Activated T-helper 2 cell treated with anti-CD3 and anti-CD28 coated beads, Interferon-gamma antibody, Interleukin-2, Interleukin-4, amounts not matched to agents 10 μg/mL and 5 μg/mL and 100 μg/mL, durations not matched to agents 14 hours and 24 hours and 36 hours (primary cell): ENCODE measurements at places on chromosomes 7 and 10. TPM values are rescaled to one million over a fixed set of nuclear protein-coding genes. Genes with fewer than 3 reads are reported as not detected.

CCL24 gene
- not detected in 2 replicates for total RNA-seq

RPEL1 gene
- total RNA-seq = not detected in 2 replicates

CRYGN gene
- not detected in 2 replicates for total RNA-seq

LRIT1 gene
- total RNA-seq = not detected in 2 replicates

GAD2 gene
- total RNA-seq = not detected in 2 replicates

- no peak overlapping the region for H3K27ac ChIP-seq
- no peak overlapping the region for H3K4me3 ChIP-seq
- H3K27me3 ChIP-seq = no peaks in the 10 kb centered on the region
- H3K4me1 ChIP-seq = no peaks in the 10 kb centered on the region
- no peak for DNase-seq
Observed at GRCh38 chr10:131424053-131424452, 112.5 kb upstream of the TCERG1L start.

DNA sequence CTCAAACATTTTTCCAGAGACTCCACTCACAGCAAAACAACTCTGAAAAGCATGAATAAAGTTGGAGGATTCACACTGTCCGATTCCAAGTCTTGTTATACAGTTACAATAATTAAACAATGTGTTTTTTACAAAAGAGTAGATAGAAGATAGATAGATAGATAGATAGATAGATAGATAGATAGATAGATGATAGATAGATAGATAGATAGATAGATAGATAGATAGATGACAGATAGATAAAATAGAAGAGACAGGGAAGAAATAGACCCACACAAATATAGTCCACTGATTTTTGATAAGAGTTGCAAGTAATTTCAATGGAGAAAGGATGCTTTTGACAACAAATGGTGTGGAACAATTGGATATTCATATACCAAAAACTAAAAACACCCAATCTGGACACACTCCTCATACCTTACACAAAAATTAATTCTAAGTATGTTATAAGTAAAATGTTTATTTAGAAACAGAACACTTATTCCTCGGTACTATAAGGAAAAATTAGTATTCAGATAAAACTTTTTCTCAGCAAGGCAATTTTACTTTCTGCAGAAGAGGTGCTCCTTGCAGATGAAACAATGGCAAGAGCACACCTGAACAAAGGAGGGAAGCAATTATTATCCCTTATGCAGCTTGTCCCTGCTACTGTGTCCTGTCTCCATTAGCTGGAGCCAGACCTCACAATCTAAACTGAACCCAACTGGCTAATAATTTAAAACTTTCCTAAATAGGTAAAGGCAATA is 5.7 kb upstream of the TAS2R39 start:
- no peak overlapping the region for H3K4me3 ChIP-seq
- H3K4me1 ChIP-seq = no peaks in the 10 kb centered on the region

DNA sequence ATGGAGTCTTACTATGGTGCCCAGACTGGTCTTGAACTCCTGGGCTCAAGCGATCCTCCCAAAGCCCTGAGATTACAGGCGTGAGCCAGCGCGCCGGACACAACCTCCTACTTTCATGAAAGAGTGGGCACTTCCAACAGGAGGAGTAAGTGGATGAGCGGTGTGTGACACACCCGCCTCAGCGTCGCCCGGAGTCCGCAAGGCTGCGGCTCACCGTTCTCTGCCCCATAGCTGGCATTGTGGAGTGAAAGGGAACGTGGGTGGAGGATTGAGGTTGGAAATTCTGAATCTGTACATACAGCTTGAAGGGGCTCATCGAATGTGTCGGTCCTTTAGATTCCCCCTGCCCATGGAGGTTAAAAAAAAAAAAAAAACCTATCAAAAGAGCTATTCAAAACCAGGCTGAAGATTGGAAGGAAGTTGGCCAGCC is 524 bp upstream of the PRXL2A start:
- H3K36me3 ChIP-seq = no peaks in the 10 kb centered on the region
- H3K4me3 ChIP-seq = peak overlapping the region; percentile 91
- peak overlapping the region; percentile 95 for H3K27ac ChIP-seq
- no peak for DNase-seq

GRCh38 chr7:116329686-116330503 is 119.6 kb downstream of the TES start:
- no peak overlapping the region for H3K4me3 ChIP-seq
- no peaks in the 10 kb centered on the region for H3K36me3 ChIP-seq
- no peak for DNase-seq
- H3K27ac ChIP-seq = no peak overlapping the region
- H3K4me1 ChIP-seq = no peaks in the 10 kb centered on the region
- peaks cover 9% of the 10 kb centered on the region for H3K27me3 ChIP-seq

DNA sequence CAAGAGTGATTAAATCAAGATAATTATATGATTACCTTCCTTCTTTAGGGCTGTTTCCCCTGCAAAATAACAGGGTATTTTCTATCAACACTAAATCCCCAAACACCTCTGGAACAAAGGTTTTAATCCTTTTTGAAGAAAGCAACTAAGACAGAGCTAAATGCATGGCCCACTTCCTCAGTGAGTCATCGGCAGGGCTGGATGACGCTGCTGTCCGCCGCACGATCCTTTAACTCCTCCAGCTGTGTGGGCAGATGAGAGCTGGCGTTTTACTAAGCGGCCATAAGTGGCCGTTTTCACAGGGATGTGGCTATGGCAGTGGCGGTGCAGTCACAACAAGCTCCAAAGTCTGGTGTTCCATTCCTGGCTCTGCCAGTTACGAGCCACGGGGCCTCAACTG is 76.0 kb upstream of the C1QL3 start:
- H3K4me3 ChIP-seq = no peak overlapping the region
- H3K27me3 ChIP-seq = no peaks in the 10 kb centered on the region
- no peak for DNase-seq
- H3K36me3 ChIP-seq = peaks cover 3% of the 10 kb centered on the region
- no peak overlapping the region for H3K27ac ChIP-seq

DNA sequence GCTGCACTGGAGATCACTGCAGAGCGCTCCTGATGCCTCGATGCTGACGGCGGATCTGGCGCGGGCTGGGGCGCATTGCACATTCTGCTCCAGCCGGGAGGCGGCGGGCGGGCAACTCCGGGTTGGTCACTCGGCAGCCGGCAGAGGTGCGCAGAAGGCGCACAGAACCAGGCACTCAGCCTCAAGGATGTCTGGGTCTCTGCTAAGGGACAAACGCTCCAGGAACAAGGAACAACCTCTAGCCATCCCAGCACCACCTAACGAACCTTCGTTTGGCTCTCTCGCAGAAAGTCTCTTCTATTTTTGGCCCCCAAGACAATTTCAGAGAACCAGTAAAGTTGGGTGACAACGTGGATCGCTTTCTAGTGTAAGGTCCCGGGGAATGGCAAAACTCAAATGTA is 254.6 kb downstream of the OTUD1 start:
- H3K4me3 ChIP-seq = no peak overlapping the region
- no peak overlapping the region for H3K27ac ChIP-seq
- no peak for DNase-seq
- H3K36me3 ChIP-seq = no peaks in the 10 kb centered on the region

DNA sequence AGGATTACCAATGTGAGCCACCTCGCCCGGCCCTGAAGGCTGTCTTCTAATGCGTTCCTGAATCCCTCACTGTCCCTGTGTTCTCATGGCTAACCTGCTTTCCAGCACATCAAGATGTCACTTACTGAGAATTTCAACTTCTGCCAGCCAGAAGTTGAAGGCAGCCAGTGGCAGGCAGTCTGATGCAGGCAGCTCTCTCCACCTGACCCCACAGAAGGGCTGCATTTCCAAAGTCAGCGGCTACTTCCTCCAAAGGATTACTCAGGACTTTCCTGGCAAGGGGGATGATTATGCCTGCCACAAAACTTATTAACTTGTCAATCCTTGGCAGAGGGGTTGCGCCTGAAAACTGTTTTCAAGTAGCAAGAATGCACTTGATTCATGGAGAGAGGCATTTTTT is 1219.4 kb downstream of the TYW1 start:
- H3K4me3 ChIP-seq = no peak overlapping the region
- no peak for DNase-seq
- no peaks in the 10 kb centered on the region for H3K27me3 ChIP-seq

- no peak overlapping the region for H3K4me3 ChIP-seq
- H3K27ac ChIP-seq = no peak overlapping the region
- no peaks in the 10 kb centered on the region for H3K4me1 ChIP-seq
Observed at GRCh38 chr10:29204070-29204800, 84.6 kb upstream of the LYZL1 start.

- H3K27ac ChIP-seq = no peak overlapping the region
- peaks cover 10% of the 10 kb centered on the region for H3K36me3 ChIP-seq
- H3K4me3 ChIP-seq = no peak overlapping the region
- H3K4me1 ChIP-seq = peaks cover 53% of the 10 kb centered on the region
- DNase-seq = no peak
Observed at GRCh38 chr10:110216942-110217661, 9.7 kb downstream of the MXI1 start.

DNA sequence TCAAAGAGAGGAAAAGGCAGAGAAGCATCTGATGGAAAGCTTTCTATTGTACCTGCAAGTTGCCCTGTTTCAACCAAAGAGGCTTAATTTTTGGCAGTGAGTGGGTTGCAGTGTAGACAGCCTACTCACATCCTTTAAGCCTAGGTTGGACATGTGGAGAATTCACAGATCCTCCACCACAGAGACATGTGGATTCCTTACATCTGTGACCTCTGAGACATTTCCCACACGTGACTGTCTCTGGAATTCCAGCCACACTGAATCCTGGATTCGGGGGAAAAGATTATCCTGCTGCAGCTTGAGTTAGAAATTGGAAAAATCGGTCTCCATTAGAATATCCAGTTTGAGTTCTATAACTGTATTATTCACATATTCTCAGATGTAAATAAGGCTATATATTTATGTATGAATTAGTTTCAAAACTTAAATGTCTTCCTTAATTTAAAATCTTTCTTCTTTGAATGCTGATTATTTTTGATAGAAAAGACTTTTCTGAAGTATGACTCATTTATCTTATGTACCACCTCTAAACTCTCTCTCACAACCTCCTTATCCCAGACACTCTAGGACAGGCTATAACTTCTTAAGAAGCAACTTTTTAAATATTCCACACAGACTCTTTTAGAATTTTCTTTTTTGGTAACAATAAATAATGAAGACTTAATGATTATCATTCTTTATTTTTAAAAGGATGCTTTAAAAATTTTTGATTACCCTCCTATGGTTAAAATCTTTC is 123.3 kb downstream of the TWIST1 start:
- H3K27me3 ChIP-seq = no peaks in the 10 kb centered on the region
- DNase-seq = no peak
- H3K4me1 ChIP-seq = no peaks in the 10 kb centered on the region
- no peaks in the 10 kb centered on the region for H3K36me3 ChIP-seq

DNA sequence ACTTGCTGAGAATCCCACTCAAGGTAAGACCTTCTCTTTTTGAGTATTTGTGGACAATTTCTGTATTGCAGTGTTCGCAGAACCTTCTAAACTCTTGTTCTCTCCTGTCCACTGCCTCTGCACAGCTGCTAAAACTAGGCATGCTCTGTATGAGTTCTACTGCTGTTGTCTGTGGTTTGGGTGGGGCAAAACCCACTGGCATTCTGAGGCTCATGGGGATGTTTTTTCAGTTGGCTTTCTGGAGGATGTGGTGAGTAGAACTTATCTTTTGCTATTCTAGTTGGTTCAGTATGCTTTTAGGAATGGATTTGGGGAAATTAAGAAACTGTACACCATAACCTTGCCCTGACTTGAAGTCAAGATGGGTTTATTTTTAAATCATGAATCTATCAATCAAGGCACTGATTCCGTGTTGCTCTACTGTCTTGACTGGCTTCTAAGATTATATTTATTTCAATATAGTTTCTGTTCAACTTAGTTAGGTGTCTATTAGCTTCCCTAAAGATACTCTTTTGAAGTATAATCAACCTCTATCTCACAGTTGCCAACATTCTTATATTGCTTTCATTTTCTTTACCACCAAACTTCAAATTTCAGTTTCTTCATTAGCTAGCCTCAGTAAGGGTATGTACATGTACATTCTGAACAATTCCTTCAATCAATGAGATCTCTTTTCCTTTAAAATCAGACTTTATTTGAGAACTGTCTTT is 25.0 kb upstream of the C1GALT1 start:
- H3K36me3 ChIP-seq = peaks cover 41% of the 10 kb centered on the region
- peak overlapping the region; percentile 80 for H3K27ac ChIP-seq
- DNase-seq = peak; percentile 72
- peak overlapping the region; percentile 79 for H3K4me3 ChIP-seq

GRCh38 chr10:101570428-101571270 is 17.4 kb downstream of the POLL start:
- H3K4me1 ChIP-seq = peaks cover 13% of the 10 kb centered on the region
- peaks cover 38% of the 10 kb centered on the region for H3K27me3 ChIP-seq
- H3K27ac ChIP-seq = no peak overlapping the region
- DNase-seq = no peak

- no peak for DNase-seq
- no peaks in the 10 kb centered on the region for H3K4me1 ChIP-seq
- H3K27ac ChIP-seq = no peak overlapping the region
- no peaks in the 10 kb centered on the region for H3K36me3 ChIP-seq
- no peak overlapping the region for H3K4me3 ChIP-seq
Observed at GRCh38 chr10:107727767-107728317, 563.3 kb upstream of the SORCS1 start.

- no peaks in the 10 kb centered on the region for H3K36me3 ChIP-seq
- DNase-seq = no peak
- H3K4me3 ChIP-seq = no peak overlapping the region
- peaks cover 6% of the 10 kb centered on the region for H3K4me1 ChIP-seq
- H3K27ac ChIP-seq = no peak overlapping the region
Observed at GRCh38 chr7:134552105-134552504, 3.2 kb downstream of the AKR1B15 start.

DNA sequence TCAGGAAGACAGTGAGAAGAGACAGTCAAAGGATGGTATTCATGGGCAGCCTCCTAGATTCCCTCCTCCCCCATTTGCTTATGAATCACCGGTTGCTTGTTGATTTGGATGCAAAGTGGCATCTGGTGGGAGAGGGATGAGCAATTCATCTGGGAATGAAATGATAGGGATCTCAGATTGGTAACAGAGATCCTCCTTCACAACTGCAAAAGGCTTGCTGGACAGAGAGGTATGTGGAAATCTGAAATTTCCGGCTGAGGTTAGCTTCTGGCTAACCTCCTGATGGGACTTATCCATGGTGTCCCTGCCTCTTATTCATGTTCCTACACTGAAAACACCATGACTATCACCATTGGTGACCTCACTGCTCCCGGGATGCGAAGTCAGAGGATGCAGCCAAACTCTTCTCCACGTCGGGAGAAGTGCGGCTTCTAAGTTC is 48.4 kb upstream of the PODXL start:
- H3K4me3 ChIP-seq = no peak overlapping the region
- no peak overlapping the region for H3K27ac ChIP-seq
- H3K27me3 ChIP-seq = peaks cover 22% of the 10 kb centered on the region
- H3K36me3 ChIP-seq = no peaks in the 10 kb centered on the region
- no peaks in the 10 kb centered on the region for H3K4me1 ChIP-seq

- no peaks in the 10 kb centered on the region for H3K27me3 ChIP-seq
- H3K4me3 ChIP-seq = peak overlapping the region; percentile 79
Observed at GRCh38 chr7:151007469-151007898, 16.7 kb downstream of the NOS3 start.

GRCh38 chr10:97042716-97043562 is 142.8 kb downstream of the SLIT1 start:
- DNase-seq = no peak
- no peaks in the 10 kb centered on the region for H3K4me1 ChIP-seq
- H3K27ac ChIP-seq = no peak overlapping the region
- no peaks in the 10 kb centered on the region for H3K36me3 ChIP-seq
- H3K4me3 ChIP-seq = no peak overlapping the region
